ENCODE measurements at places on chromosomes 12 and 14.
A peak's percentile ranks its signal among the peaks of the same experiment; 100 is the strongest.

DNA sequence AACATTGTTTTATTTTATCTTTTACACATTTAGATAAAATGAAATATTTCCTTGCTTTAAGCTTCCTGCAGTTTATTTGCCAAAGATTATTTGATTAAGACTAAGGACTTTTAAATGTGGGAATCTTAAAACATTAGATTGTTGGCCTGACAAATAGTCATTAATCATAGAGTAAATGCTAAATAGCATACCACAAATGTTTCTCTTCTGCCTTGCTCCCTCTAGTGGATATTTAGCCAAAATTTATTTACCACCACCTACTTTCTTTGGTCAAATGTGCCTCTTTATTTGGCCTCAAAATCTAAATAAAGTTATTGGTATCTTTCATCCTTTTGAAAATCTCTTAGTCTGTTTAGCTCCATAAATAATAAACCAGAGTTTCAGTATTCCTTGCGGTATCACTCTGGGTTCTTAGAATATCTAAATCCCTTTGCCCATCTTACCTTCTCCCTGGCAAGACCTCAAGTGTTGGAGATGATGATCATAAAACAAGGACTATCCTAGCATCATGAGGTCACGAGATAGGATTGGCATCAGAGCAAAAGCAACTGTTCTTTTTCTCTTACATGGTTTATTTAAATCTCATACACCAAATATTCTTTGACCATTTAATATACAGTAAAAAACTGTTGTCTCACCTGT is 150.6 kb upstream of the AEBP2 start:
- DNase-seq: peak; percentile 46

DNA sequence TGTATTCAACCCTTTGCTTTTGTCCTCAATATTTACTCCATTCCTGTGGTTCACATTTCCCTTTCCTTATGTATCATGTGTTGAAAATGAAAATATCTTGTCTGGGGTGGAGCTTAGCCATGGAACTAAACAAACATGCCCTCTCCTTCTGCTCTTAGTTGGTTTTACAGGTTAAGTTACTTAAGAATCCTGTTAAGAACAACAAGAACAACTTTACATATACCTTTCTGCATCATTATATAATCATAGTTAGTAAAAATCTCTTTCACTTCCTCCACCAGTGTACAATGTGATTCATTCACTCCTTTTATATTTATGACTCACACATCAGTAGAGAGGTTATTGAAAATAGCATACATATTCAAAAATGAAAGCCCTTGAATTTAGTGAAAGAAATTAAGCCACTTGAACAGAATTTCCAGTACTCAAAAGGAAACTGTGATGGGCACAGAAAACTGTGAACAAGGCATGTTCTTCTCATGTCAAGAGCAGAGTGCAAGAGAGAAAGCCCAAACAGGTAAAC is 307.7 kb downstream of the CCDC91 start:
- peak; percentile 39 for DNase-seq

GRCh38 chr12:132021031-132021871 is 71.5 kb downstream of the EP400 start:
- DNase-seq: no peak

- DNase-seq: no peak
Observed at GRCh38 chr14:24924544-24924943, 125.4 kb downstream of the STXBP6 start.

- no peak for DNase-seq
Observed at GRCh38 chr12:34301251-34302130, 279.2 kb downstream of the ALG10 start.

- DNase-seq: no peak
Observed at GRCh38 chr12:83123039-83123438, 436.3 kb downstream of the TMTC2 start.

DNA sequence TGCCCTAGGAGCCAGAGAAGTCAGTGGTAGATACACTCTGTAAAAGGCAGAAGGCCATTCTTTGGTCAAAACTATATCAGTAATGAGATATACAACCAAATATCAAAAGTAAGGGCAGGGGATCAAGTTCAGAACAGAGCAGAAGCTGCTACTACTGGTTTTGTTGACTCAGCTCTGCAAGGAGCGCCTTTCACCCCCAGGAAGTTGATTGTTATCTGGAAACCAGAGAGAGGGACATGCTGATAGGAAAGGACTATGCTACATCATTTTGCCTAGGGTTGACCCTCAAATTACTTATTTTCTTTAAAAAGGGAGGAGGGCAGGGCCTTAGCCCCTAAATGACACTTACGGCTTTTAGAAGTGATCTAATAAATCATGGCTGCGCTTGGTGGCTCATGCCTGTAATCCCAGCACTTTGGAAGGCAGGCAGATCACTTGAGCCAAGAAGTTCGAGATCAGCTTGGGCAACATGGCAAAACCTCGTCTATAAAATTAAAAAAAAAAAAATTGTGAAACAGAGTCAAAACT is 194.0 kb downstream of the KLHL28 start:
- DNase-seq: no peak

GRCh38 chr12:27732281-27732680 is 21.6 kb downstream of the MRPS35 start:
- DNase-seq: no peak

- no peak for DNase-seq
Observed at GRCh38 chr14:101908795-101909194, 55.6 kb upstream of the DYNC1H1 start.

- DNase-seq: peak; percentile 64
Observed at GRCh38 chr12:67155863-67156262, 113.3 kb upstream of the CAND1 start.

DNA sequence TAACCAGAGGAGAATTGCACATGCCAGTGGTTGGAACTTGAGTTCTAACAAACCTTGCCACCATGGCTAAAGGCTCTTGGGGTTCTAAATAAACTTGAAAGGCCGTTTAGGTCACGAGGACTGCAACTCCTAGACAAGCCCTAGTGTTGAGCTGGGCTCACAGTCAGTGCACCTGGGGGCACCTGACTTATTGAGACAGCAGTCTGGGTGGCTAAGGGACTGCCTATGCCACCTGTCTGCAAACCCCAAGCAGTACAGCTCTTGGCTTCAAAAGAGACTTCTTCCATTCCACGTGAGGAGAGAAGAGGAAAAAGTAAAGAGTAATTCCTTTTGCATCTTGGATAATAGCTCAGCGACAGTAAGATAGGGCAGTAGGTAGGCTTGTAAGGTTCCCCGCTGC is 765.6 kb upstream of the FOXG1 start:
- DNase-seq: no peak
